Ascending aorta (tissue), 2 donors: ENCODE measurements at places on chromosomes 2 and 18.

- no peak overlapping the region for H3K4me3 ChIP-seq
- no peaks in the 10 kb centered on the region for H3K4me1 ChIP-seq
- no peaks in the 10 kb centered on the region for H3K36me3 ChIP-seq
These were observed 112.6 kb downstream of the HDAC4 start for GRCh38 chr2:239288237-239288636.

GRCh38 chr2:75716406-75716805 is 5.7 kb upstream of the GCFC2 start:
- H3K27ac ChIP-seq: no peak overlapping the region
- H3K27me3 ChIP-seq: no peaks in the 10 kb centered on the region
- no peaks in the 10 kb centered on the region for H3K4me1 ChIP-seq
- no peak overlapping the region for H3K4me3 ChIP-seq

GRCh38 chr2:229875549-229875948 is 46.3 kb downstream of the TRIP12 start:
- H3K27ac ChIP-seq: no peak overlapping the region
- no peak overlapping the region for H3K4me3 ChIP-seq
- peaks cover 34% of the 10 kb centered on the region for H3K36me3 ChIP-seq
- no peaks in the 10 kb centered on the region for H3K4me1 ChIP-seq
- no peaks in the 10 kb centered on the region for H3K27me3 ChIP-seq
- DNase-seq: no peak

GRCh38 chr2:238850091-238850490 is 2.2 kb downstream of the TWIST2 start:
- H3K27ac ChIP-seq: no peak overlapping the region
- DNase-seq: no peak
- H3K4me3 ChIP-seq: peak overlapping the region; percentile 80
- H3K4me1 ChIP-seq: peaks cover 17% of the 10 kb centered on the region
- no peaks in the 10 kb centered on the region for H3K36me3 ChIP-seq

DNA sequence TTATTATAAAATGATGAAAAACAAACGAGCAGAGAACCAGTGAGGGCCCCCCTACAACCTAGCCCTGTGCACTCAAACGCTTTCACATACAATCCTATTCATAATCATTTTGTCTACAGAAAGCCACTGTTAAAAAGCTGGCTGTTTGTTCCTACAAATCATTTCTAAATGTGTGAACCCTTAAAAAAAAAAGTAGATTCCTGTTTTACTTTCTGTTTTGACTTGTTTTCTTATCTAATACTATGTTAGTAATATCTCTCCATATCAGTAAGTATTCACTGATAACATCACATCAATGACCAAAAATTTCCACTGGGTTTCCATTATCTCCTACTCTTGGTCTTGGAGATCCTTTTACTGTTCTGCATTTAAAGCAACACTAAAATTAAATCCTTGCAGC is 128.8 kb upstream of the TTC39C start:
- H3K27ac ChIP-seq: no peak overlapping the region
- no peaks in the 10 kb centered on the region for H3K36me3 ChIP-seq
- no peaks in the 10 kb centered on the region for H3K4me1 ChIP-seq
- no peak overlapping the region for H3K4me3 ChIP-seq

GRCh38 chr2:212426637-212427412 is 111.8 kb downstream of the ERBB4 start:
- no peak overlapping the region for H3K4me3 ChIP-seq
- no peak for DNase-seq
- H3K36me3 ChIP-seq: no peaks in the 10 kb centered on the region

GRCh38 chr18:27713738-27714095 is 463.2 kb downstream of the CDH2 start:
- no peak overlapping the region for H3K27ac ChIP-seq
- H3K27me3 ChIP-seq: no peaks in the 10 kb centered on the region
- no peaks in the 10 kb centered on the region for H3K4me1 ChIP-seq

DNA sequence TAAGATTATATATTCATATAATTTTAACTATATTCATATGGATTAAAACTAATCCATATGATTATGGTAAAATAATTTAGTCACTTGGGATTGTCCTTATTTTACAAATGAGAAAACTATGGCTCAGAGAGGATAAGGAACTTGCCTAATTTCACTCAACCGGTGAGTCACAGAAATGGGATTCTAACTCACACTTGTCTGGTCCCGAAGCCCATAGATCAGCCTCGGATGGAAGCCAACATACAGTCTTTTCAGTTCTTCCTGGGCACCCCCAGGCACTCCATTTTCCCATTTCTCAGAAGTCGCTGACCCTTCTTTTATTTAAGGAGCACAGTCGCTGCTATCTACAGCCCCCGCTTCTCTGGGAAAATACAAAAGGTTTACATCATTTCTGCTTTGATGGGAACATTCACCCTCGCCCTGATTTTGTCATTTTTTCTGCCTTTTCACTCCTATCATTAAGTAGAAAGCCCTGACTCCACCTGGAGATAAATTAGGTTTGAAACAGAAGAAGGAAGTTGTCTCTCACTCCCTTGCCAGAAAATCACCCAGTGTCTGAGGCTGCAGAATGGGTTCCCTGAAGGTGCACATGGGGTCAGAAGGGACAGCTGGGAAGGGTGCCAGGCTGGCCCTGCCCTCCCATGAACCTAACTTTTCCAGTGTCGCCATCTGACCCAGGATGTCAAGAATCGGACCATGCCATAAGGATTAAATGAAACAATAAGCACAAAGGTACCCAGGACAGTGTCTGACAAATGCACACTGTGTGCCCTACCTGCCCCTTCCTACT is 36.6 kb downstream of the CYP1B1 start:
- no peak for DNase-seq
- no peak overlapping the region for H3K4me3 ChIP-seq
- H3K27me3 ChIP-seq: no peaks in the 10 kb centered on the region
- H3K36me3 ChIP-seq: no peaks in the 10 kb centered on the region
- H3K4me1 ChIP-seq: peaks cover 3% of the 10 kb centered on the region
- H3K27ac ChIP-seq: no peak overlapping the region

- peaks cover 8% of the 10 kb centered on the region for H3K4me1 ChIP-seq
- peaks cover 26% of the 10 kb centered on the region for H3K36me3 ChIP-seq
- H3K27me3 ChIP-seq: no peaks in the 10 kb centered on the region
- H3K4me3 ChIP-seq: peak overlapping the region; percentile 87
- no peak for DNase-seq
These were observed 546 bp downstream of the CHPF start for GRCh38 chr2:219542931-219543595.
